ENCODE measurements at places on chromosomes 12 and 14.
A peak's percentile ranks its signal among the peaks of the same experiment; 100 is the strongest.

- no peak for DNase-seq
These were observed 237.1 kb downstream of the GPHN start for GRCh38 chr14:66745078-66745477.

GRCh38 chr12:46830731-46831334 lies 5.0 kb upstream of the SLC38A4 start:
- no peak for DNase-seq

- DNase-seq: no peak
These were observed 249.4 kb downstream of the ZFP36L1 start for GRCh38 chr14:68543516-68543915.

DNA sequence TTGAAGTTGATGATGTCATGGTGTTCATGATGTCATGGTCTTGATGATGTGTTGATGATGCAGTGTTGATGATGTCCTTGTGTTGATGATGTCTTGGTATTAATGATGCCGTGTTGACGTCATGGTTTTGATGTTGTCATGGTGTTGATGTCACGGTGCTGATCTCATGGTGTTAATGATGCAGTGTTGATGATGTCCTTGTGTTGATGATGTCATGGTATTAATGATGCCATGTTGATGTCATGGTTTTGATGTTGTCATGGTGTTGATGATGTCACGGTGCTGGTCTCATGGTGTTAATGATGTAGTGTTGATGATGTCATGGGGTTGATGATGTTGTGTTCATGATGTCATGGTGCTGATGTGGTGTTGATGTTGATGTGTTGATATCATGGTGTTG lies 48.0 kb upstream of the RIMBP2 start:
- no peak for DNase-seq

- no peak for DNase-seq
These were observed 2.8 kb upstream of the ARID2 start for GRCh38 chr12:45726603-45727300.

- no peak for DNase-seq
These were observed 9.2 kb upstream of the INF2 start for GRCh38 chr14:104680056-104680805.

DNA sequence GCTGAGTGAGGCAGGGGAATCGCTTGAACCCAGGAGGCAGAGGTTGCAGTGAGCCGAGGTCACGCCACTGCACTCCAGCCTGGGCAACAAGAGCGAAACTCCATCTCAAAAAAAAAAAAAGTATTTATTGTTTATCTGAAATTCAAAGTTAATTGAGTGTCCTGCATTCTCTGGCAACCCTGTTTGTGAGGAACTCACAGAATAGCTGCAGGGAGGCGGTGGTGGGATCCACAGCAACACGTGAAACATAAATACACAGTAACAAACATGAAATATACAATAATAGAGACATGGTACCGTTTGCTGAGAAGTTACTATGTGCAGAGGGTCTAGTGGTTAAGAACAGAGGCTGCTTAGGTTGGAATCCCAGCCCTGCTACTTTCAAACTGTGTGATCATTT lies 43.7 kb upstream of the RFLNA start:
- DNase-seq: no peak

DNA sequence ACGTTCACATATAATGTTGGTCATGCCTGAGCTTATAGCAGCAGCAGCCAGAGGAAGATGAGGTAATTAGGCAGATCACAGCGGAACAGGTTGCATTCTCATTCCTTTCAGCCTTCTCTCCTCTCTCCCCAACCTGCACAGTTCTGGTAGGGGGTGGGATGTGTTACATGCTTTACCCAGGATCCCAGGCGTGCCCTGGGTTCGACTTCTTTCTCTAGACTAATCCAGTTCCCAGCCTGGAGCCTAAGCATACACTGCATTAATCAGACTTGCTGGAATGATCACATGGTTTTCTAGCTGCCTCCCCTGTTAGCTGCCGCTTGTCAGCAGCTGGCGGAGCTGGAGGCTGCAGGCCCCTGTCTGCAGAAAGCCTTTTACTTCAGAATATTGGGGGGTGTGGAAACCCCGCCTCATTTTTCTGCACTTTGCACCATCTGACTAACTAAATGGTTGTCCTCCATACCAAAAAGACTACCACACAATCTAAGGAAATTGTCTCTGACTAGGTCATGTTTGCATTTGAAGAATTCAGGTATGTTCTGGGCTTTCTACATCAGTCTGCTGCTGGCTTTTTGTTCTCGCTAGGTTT lies 46.0 kb upstream of the EVL start:
- DNase-seq: no peak

DNA sequence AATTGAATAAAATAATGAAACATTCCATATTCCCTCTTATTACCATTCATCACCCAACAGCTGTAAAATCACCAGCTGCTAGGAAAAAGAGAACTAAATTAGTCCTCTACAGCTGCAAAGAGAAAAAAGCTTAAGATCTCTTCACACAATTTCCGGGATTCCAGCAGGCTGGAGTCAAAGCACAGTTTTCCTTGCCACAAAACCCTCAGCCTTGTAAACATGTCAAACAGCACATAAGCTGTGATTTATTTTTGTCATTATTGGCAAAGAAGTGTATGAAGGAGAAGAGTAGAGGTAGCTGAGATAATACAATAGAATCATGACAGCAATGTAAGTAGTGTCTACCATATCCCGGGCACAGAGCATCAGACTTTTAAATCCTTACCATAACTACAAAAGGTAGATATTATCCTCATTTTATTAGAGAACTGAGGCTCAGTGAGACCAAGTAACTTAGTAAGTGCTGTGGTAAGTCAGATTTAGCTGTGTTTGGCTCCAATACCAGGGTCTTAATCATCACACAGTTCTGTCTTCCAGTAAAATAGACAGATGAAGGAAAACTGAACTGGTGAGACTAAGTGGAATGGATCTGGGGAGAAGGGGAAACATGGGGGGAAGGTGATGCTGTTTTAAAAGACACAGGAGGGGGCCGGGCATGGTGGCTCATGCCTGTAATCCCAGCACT lies 57.3 kb downstream of the NTN4 start:
- DNase-seq: no peak

GRCh38 chr14:50812856-50813543 lies 18.0 kb downstream of the NIN start:
- DNase-seq: peak; percentile 81

- DNase-seq: no peak
These were observed 73.4 kb downstream of the SPTB start for GRCh38 chr14:64806202-64806861.

- no peak for DNase-seq
These were observed 363.6 kb downstream of the AEBP2 start for GRCh38 chr12:19802915-19803314.

DNA sequence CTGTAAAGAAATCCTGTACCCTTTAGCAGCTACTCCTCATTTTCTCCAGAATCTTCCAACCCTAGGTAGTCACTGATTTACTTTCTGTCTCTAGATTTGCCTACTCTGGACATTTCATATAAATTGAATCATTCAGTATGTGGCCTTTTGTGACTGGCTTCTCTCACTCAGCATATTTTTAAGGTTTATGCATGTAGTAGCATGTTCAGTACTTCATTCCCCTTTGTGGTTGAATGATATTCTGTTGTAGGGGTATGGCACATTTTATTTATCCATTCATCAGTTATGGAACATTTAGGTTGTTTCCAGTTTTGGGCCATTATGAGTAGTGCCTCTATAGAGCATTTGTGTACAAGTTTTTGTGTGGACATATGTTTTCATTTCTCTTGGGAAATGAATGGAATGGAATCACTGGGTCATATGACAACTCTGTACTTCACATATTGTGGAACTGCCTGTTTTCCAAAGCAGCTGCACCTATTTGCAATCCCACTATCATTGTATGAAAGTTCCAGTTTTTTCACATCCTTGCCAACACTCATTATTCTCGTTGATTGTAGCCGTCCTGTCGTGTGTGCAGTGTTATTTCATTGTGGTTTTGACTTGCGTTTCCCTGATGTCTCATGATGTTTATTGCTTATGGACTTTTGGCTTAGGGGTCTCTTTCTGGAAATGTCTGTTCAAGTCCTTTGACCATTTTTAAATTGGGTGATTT lies 57.2 kb downstream of the ATF7IP start:
- DNase-seq: no peak

GRCh38 chr12:68506619-68507018 lies 104.1 kb upstream of the RAP1B start:
- DNase-seq: no peak

DNA sequence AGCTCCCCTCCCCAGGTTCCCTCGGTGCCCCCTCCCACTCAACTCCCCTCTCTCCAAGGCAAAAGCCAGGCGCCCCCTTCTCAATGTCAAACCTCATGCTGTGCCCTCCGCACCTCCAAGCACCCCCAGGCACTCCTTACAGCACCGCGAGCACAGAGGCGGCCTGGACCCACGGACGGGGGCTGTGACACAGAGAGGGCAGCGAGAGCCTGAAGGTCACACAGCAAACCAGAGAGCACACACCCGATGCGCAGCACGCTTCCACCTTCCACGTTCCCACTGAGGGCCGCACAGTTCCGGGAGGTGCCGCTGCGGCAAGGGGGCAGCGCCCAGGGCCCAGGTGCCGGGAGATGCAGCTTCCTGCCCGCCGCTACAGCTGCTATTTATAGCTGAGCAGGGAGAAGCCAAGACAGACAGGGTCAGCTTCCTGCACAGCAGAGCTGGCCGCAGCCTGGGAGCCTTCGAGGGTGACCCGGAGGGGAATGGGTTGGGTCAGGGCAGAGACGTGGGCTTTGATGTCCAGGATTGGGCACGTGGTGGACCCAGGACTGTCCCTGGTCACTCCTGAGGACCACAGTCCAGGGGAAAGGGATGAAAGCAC lies 12.9 kb downstream of the NCOR2 start:
- DNase-seq: peak; percentile 39

- no peak for DNase-seq
These were observed 249.5 kb downstream of the APAF1 start for GRCh38 chr12:98894412-98895085.

GRCh38 chr14:78790271-78790670 lies 620.1 kb downstream of the NRXN3 start:
- DNase-seq: no peak

- no peak for DNase-seq
These were observed 136.6 kb downstream of the TSPAN9 start for GRCh38 chr12:3213768-3214167.

- no peak for DNase-seq
These were observed 46.5 kb upstream of the ABCC9 start for GRCh38 chr12:21987755-21988154.

GRCh38 chr14:51574009-51574408 lies 77.7 kb upstream of the FRMD6 start:
- no peak for DNase-seq

GRCh38 chr12:58252914-58253313 lies 311.5 kb downstream of the ATP23 start:
- DNase-seq: no peak

DNA sequence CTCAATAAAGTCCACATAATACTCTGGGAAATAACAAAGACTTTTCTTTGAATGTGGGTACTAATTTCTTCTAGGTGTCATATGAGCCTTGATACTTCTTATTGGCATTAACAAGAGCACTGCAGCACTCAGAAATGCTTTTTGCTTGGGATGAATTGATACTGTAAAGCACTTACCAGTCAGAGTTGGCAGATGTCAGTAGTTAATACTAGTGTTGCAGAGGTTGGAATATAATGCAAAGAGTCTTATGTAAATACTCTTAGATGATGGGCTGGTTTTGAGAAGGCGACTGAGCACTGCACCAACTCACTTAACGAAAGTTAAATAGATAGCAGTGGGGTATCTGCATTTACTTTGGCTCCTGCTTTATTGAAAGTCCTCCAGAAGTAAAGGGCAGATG lies 25.6 kb upstream of the MBIP start:
- DNase-seq: no peak

GRCh38 chr12:130480887-130481286 lies 143.2 kb downstream of the PIWIL1 start:
- no peak for DNase-seq

GRCh38 chr14:80850197-80850814 lies 91.2 kb downstream of the CEP128 start:
- no peak for DNase-seq

- no peak for DNase-seq
These were observed 177.9 kb downstream of the ETV6 start for GRCh38 chr12:11827091-11828061.

- DNase-seq: no peak
These were observed 302.8 kb downstream of the GALC start for GRCh38 chr14:87690076-87690613.

GRCh38 chr12:16349131-16349460 lies 1.7 kb downstream of the MGST1 start:
- peak; percentile 74 for DNase-seq

GRCh38 chr12:25072906-25073650 lies 121.9 kb downstream of the DNAI7 start:
- no peak for DNase-seq

DNA sequence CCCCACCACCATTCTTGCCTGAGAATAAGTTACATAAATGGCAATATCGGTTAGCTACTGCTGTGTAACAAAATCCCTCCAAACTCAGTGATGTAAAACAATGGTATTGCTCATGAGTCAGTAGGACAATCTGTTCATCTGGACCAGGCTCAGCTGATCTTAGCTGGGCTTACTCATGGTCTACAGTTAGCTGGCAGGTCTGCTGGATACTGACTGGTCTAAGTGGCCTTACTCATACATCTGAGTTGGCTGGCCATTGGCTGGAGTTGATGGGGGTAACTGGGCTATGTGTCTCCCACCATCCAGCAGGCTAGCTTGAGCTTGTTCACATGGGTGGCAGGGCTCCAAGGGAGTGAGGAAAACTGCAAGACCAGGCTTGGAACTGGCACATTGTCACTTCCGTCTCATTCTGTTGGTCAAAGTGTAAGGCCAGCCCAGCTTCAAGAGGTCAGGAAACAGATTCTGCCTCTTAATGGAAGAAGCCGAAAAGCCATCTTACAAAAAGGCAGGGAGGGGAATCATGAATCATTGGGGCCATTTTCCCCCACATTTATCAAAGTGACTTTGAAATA lies 56.7 kb upstream of the CHGA start:
- DNase-seq: no peak

DNA sequence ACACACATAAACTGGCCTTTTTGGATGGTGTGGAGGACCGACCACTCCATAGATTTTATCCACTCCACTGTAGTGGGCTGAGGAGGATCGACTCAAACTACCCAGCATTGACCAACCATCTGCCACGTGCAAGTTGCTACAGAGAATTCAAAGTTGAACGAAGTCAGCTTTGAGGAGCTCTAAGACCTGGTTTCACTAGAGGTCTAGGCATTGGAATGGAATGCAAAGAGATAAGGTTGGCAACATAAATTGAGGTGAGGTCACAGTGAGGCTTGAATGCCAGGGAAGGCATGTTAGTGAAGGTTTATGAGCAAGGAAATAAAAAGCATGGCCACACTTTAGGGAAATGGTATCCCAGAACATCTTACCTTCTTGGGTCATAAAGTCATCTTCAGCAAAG lies 14.5 kb downstream of the VWF start:
- DNase-seq: no peak

- no peak for DNase-seq
These were observed 696.5 kb upstream of the MIS18BP1 start for GRCh38 chr14:45949479-45949878.

DNA sequence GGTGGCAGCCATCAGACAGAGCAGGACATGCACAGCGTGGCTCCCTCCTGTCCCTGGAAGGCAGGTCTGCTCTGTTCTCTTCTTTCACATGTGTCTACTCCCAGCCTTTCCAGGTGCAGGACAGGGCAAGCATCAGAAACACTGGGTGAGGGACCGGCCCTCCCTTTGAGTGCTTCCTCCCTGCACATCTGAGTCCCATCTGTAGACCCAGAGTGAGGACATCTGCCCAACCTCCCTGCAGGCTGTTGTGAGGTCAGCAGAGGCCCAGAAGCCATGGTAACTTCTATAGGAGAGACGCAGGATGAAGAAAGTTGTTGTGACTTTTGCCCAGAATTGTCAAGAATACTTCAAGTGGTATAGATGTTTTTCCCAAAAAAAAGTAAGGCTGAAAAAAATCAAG lies 282.7 kb downstream of the CACNA1C start:
- DNase-seq: no peak
